BJ (cell line): ENCODE measurements at places on chromosomes 16 and 17. TPM values are rescaled to one million over a fixed set of nuclear protein-coding genes. Genes with fewer than 3 reads are reported as not detected.

TEX19 gene
- polyA plus RNA-seq, result 0.06 TPM in 1 of 2 replicates, not detected in the other

MYH13 gene
- polyA plus RNA-seq, result not detected in 2 replicates

CCL5 gene
- 0.16 TPM in 2 replicates for polyA plus RNA-seq

CCL8 gene
- polyA plus RNA-seq, result 0.10 and 0.11 TPM in 2 replicates

MEIOB gene
- polyA plus RNA-seq, result 0.25 and 0.28 TPM in 2 replicates

RASD1 gene
- polyA plus RNA-seq, result 0.83 and 0.90 TPM in 2 replicates

MYH8 gene
- not detected in 2 replicates for polyA plus RNA-seq

LHX1 gene
- not detected in 2 replicates for polyA plus RNA-seq

TOM1L1 gene
- 31.2 and 50.4 TPM in 2 replicates for polyA plus RNA-seq
